ENCODE measurements at places on chromosomes 5 and 9.

GRCh38 chr9:13033959-13034693 lies 245.4 kb downstream of the MPDZ start:
- DNase-seq = no peak

GRCh38 chr5:151491062-151491461 lies 43.7 kb downstream of the SLC36A1 start:
- DNase-seq = no peak

- no peak for DNase-seq
Observed at GRCh38 chr5:134258896-134259295, 33.0 kb upstream of the PPP2CA start.

DNA sequence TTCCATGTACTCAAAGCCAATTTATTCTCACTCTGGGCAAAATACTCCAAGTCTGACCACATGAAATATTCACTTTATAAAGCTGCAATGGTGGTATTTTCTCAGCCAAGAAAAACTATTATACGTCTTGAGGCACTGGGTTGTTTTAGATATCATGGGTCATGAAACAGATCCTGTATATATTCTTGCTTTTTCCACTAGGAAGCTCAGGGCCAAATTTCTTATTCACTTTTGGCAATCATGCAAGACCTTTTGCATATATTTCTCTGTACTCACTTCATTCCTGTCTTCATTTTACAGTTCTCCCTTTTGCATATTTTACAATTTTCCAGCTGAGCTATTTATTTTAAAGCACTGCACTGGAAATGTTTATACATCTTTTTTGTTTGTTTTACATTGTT lies 49.8 kb downstream of the GABBR2 start:
- no peak for DNase-seq

DNA sequence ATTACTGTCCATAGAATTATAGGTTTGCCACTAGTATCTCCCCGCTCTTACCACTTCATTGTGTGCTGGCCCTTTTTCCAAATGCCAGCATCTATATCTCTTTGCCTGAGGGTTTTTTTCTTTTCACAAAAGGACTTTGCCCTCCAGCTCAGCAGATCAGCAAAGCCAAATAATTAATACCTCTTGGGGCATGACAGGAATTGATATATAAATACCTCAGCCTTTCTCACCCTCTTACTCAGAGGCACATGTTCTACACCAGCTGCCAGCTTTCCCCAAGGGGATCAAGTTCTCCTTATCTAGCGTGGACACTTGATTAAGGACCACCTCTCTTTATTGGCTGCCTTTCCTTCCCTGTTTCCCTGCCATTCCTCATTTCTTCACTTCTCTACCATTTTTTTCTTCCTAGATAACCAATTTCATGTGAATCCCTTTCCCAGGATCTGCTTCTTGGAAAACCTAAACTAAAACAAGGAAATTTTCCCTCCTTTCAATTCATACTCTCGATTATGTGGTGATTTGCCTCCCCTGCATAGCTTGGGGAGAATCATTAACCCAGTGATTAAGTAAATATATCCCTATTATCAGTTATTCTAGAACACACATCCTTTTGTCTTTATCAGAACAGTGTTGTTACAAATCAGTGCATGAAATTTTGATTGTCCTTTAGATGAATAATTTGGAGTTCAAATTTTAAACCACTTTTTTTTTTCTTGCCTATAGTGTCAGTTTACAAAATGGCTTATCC lies 6.9 kb upstream of the NUDT12 start:
- no peak for DNase-seq

GRCh38 chr5:19734776-19735175 lies 253.2 kb downstream of the CDH18 start:
- DNase-seq = no peak

- DNase-seq = no peak
Observed at GRCh38 chr5:127298036-127298429, 7.4 kb downstream of the MEGF10 start.

DNA sequence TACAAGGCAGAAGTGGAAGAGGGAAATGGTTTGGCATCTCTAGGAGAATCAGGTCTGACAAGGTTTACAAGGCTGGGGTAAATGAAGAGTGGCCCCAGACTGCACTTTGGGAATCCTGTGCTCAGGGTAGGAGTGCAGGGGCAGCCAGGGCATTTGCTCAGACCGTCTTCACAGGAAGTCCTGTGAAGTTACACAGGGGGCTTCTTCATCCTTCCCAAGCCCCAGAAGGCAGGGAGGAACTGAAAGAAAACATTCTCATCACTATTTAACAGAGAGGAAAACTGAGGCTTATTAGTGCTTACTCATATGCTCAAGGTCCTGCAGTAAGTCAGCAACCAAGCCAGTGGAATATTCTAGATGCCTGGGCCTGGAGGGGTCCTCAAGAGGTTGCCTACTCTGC lies 80.7 kb downstream of the NRG2 start:
- DNase-seq = no peak

DNA sequence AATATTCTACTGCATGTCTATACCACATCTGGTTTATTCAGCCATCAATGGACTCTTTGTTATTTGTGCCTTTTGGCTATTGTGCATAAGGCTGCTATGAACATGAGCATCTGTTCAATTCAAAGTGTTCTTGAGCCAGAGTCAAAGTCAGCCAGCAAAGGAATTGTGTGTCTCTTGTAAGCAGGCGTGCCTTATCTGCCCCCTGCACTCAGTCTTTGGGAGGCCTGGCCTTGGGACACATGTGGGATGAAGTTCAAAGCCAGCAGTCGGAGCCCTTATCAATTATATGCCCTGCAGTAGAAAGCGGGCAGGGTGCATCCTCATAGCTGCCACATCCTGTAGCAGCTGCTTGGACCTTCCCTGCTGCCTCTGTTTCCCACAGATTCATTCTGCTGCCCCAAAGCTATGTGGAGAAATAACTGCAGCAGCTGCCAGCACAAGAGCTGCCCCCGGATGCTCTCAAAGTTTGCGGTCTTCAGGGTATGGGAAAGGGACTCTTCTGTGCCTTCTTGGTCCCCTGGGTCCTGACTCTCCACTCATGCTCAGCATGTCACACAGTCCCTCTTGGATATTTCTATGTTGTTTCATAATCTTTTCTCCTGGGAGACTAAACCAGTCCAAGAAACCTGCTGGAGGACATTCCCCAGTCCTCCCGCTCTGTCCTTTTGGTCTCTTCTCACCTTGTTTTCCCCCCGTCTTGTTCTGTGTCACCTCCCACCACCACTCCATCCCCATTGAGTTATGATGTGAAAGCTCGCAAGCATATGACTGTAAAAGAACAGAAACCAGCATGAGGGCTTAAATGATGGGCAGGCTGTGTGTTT lies 35.9 kb downstream of the STOM start:
- DNase-seq = no peak

GRCh38 chr9:112439171-112439570 lies 47.5 kb upstream of the KIAA1958 start:
- DNase-seq = no peak

Measured in GM12892 (cell line).